ENCODE measurements at places on chromosomes 7 and 10.

- no peak for DNase-seq
Observed at GRCh38 chr10:80767963-80768362, 230.3 kb downstream of the SH2D4B start.

- DNase-seq = no peak
Observed at GRCh38 chr7:7173956-7174632, 8.2 kb upstream of the C1GALT1 start.

- no peak for DNase-seq
Observed at GRCh38 chr10:132589015-132589414, 51.4 kb downstream of the INPP5A start.

- DNase-seq = no peak
Observed at GRCh38 chr7:110104243-110104642, 986.7 kb upstream of the LRRN3 start.

DNA sequence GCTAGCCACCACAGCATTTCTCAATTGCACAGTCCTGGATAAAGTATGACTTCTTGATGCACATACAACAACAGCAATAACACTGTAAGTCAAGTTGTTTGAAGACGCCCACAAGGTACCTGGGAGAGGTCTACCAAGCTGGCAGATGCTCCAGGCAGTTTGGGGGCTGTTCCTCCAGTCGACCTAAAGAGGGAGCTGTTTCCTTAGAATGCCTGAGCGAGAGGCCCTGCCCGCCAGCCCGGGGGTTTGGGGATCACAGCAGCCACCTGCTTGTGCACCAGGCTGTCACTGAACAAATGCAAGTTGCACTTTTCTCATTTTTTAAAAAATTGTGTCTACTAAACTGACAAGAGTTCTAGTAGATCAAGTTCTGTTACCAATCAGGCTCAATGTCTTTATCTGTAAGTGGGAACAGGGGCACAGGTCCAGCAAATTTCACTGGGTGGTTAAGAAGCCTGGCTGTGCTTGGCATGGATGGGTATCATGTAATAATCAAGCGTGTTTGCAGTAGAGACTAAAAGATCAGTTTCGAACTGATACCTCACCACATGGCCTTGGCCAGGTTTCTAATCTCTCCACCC lies 193.8 kb upstream of the ADO start:
- peak; percentile 38 for DNase-seq

GRCh38 chr7:113285411-113285810 lies 167.1 kb upstream of the SMIM30 start:
- no peak for DNase-seq

GRCh38 chr7:125847692-125848091 lies 918.1 kb upstream of the POT1 start:
- no peak for DNase-seq

GRCh38 chr10:42111076-42111475 lies 527.3 kb downstream of the ZNF33B start:
- no peak for DNase-seq

GRCh38 chr10:10853954-10854353 lies 163.7 kb upstream of the CELF2 start:
- no peak for DNase-seq

DNA sequence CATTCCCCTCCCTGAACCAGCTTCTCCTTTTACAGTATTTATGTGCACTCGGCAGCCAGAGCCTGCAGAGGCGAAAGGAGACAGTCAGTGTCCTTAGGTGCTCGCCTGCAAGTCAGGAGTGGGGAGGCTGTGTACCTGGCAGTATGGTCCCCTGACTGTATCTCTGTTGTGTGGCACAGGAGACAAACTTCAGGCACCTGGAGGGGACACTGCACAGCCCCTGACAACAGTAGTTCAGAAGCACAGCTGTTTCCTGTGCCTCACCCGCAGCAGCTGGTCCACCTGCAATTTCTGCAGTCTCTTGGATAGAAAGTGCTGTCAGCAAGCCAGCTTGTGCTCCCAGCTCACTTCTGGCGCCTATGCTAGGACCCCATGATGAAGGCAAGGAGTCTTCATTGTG lies 73.4 kb upstream of the LAMB4 start:
- no peak for DNase-seq

DNA sequence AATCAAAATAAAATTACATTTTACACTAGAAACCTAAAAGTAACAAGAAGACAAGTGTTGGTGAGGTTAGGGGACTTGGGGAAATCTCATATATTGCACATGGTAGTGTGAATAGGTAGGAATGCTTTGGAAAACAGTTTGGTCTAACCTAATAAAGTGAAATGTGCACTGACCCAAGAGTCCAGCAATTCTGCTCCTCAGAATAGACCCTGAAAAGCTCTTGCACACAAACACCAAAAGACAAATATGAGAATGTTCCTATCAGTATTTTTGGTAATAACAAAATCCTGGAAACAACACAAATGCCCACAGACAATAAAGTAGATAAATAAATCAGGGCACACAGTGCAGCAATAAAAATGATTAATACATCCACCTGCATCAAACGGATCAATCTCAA lies 165.7 kb downstream of the GRID1 start:
- no peak for DNase-seq

GRCh38 chr7:44973610-44974401 lies 5.0 kb downstream of the MYO1G start:
- DNase-seq = no peak
